ENCODE measurements at places on chromosomes 7 and 10.

DNA sequence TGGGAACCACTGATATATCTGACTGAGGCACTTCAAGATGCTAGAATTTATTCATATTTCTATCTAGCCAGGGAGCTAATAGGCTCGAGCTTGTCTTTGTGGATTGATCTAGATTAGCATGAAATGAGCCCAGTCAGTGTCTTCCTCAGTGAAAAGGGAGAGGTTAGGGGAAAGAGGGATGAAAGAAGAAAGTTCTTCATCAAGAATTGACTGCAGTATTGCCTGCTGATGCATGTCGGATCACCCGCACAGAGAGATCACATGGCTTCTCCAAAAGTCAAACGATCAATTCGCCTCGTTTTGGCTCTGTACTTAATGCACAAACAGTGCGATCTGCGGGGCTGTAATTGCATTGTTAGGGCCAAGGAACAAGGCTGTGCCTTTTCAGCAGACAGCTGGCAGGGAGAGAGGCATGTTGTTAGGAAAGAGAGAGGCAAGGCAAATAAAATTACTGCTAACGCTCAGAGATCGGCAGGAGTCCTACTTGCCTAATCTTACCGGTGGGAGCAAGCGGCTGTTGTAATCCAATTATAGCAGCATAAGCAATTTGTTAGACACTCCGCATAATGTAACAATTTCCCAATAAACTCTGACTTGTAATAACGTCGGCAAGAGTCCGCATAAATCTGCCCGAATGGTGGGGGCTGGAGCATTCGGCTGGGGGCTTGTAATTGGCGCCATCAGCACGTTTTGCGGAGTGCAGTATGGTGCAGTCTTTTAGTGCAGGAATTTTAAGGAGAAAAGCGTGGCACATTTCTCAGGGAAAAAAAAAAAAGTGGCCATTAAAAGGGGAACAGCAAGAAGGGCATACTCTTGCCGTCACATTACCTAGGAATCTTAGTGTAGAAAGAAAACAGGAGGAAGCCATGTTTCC, 102.1 kb downstream of the POLL start:
- DNase-seq, result no peak

- no peak for DNase-seq
Measured at GRCh38 chr10:60246382-60246781, 143.3 kb downstream of the ANK3 start.

GRCh38 chr10:25328361-25328760, 153.6 kb downstream of the GPR158 start:
- DNase-seq, result no peak

- DNase-seq, result no peak
Measured at GRCh38 chr7:71682841-71683781, 551.2 kb downstream of the GALNT17 start.

DNA sequence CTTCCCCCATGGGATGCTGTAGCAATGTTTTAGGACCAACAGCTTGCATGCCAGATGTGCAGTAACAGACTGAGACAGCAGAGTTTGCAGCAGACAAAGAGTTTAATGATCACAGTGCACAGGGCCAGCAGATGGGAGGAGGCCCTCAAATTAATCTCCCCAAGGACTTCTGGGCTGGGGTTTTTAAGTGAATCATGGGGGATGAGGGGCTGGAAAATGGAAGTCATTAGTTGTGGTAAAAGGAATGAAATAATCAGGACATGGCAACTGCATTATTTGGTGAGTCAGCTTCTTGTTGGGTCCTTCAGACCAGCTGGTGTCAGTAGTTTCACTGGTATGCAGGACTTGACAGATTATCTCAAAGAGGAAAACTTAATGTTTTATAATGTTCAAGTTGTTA, 12.6 kb upstream of the NRBF2 start:
- peak; percentile 16 for DNase-seq

- DNase-seq, result no peak
Measured at GRCh38 chr10:84933402-84933801, 605.0 kb downstream of the CCSER2 start.

- no peak for DNase-seq
Measured at GRCh38 chr10:122089311-122090017, 100.5 kb downstream of the TACC2 start.

- no peak for DNase-seq
Measured at GRCh38 chr10:113592380-113592779, 39.5 kb downstream of the HABP2 start.

DNA sequence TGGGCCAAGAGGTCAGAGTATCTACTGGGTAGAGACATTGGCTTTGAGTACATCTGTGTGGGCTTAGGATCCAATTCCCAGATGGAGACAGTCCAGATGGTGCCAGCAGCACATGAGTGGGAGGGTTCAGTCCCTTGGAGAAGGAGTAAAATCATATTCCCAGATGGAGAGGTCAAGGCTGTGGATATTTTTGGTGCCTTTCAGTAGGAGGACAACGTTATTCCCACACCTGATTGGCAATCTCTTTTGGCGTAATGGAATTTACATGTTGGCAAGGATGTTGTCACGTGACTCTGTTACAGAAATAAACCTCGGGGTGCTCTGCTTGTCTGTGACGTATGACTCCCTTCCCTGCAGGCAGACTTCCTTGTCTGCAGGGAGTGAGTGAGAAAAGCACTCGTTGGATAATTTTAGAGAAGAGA, 27.6 kb downstream of the NPS start:
- DNase-seq, result no peak

Data from AG08396 (cell line).